HT-29 (cell line): ENCODE measurements at places on chromosomes 3 and 15. TPM values are rescaled to one million over a fixed set of nuclear protein-coding genes. Genes with fewer than 3 reads are reported as not detected.

DNA sequence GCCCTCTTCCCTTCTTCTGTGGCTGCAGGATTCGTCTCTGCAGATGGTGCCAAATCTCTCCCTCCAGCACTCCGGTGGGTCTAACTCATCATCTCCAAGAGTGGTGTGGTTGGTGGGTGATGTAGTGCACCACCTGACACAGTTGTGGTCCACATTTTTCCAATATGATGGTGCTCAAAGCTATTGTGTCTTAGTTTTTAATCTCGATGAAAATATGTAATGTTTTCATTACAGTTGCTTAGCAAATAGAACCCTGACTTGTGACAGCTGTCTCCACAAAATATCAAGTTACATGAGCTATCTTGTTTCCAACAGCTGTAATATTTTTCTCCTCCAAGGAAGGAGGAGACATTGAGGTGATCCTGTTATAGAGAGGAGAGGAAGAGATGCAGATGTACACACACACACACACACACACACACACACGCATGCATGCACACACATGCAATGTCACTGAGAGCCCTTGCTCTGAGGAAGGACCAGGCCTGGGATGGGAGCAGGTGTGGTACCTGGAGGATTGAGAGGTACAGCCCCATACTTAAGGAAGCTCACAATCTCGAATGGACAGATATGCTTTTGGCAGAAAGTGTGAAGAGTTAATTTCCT lies 15.7 kb upstream of the ESYT3 start:
- DNase-seq = no peak

DNA sequence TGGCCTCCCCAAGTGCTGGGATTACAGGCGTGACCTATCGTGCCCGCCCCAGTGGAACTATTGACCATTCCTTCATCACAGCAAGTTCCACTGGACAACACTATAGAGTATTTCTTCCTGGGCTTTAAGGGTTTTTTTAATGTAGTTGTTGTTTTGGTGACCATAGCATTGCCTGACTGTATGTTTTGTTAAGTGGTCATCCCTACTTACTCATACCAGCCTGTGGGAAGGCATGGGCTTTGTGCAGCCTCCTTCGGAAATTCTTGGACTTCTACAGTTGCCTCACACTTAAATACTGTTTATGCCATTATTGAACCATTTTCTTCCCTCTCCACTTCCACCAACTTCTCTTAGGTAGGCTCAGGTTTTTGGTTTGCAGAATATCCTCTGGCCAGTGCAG lies 19.9 kb upstream of the ALPK3 start:
- DNase-seq = no peak

- no peak for DNase-seq
Measured at GRCh38 chr15:89370120-89370977, 35.7 kb upstream of the POLG start.

NR1I2 gene
- 0.08 TPM in 1 of 2 replicates, not detected in the other for total RNA-seq

GRCh38 chr15:42796955-42797782 lies 60.2 kb upstream of the CDAN1 start:
- DNase-seq = no peak

DNA sequence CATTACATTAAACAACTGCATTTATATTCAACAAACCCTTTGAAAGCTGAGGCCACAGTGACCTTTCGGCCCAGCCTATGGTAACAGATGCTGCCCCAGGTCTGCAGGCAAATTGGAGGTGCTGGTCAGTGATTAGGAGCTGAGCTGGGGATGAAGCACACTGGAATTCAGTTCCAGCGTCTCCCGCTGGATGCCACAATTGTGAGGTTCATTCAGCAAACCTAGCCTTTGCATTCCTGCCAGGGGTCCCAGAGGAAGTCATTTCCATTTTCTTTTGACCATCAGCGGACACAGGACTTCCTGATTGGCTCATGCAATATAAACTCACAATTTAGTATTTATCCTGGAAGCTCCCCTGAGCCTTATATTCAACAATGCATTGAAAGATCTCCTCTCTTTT lies 89.5 kb downstream of the IL20RB start:
- no peak for DNase-seq

ESYT3 gene
- not detected in 2 replicates for total RNA-seq

DNA sequence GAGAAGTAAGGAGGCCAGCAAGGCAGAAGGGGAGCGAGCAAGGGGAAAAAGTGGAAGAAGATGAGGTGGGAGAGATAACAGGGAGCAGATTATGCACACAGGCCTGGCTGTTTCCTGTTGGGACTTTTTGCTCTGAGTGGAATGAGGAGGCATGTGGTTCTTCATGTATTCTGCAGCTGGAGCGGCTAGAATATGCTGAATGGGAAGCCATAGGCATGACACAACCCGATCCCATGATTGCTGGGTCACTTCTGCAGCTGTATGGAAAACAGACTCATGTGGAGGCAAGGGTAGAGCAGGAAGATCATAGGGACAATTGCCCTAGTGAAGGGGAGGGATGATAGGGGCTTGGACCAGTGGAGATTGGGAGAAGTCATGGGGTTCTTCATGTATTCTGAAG lies 206.0 kb upstream of the SUCLG2 start:
- DNase-seq = no peak

DNA sequence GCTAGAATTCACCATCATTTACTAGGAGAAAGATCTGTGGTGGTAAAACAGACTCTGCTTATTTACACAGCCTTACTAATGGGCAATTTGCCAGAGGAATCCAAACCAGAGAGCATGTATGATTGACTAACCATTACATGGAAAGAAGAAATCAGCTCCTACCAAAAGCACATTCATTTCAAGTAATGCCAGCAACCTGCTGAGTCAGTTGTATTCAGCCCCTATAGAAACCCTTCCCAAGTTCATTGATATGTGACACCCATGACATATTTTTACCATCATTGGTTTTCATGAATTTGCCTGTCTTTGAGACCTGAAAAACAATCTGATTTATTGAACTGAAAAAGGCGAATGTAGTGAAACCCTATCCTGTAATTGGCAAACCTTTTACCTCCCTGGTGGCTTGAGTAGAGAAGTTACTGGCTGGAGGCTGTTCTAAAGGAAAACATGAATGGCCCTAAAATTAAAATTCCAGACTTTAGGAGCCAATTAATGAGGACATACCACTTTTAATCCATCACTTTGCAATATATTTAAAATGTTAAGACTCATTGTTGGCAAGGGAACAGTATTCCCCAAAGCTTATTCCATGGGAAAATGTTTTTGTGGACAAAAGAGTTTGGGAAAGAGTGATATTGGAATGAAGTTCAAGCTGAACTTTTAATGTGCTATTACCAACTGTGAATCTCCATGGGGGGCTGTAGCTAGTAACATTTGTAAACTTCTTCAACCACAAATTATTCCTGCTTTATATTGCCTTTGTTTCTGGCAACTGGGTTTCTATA lies 542.9 kb downstream of the FHIT start:
- DNase-seq = no peak

INSYN1 gene
- not detected in 2 replicates for total RNA-seq

DNA sequence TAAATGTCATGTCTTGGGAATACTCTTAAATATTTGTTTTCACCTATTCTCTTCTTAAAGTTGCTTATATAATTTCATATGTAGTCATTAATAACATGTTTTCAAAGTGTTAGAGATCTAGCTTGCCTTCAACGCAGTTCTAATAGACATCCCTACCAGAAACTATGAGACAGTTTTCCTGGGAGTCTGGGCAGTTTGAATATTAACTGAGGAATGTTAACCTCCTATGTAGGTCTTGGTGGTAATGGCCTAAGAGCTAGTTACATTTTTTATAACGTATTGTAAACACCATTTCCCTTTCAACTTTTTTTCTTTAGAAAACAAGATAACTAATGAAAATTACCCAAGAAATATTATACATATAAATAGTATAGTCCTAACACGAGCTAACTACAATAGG lies 328.2 kb downstream of the TIGIT start:
- no peak for DNase-seq

GRCh38 chr15:72319985-72320671 lies at the start of gene CELF6:
Gene CELF6, minus strand, starts transcription at chr15:72320157. Its CDS starts 283 bp downstream, at chr15:72319874.
- DNase-seq = peak; percentile 44

ANKDD1A gene
- total RNA-seq = 0.60 and 0.71 TPM in 2 replicates

DNA sequence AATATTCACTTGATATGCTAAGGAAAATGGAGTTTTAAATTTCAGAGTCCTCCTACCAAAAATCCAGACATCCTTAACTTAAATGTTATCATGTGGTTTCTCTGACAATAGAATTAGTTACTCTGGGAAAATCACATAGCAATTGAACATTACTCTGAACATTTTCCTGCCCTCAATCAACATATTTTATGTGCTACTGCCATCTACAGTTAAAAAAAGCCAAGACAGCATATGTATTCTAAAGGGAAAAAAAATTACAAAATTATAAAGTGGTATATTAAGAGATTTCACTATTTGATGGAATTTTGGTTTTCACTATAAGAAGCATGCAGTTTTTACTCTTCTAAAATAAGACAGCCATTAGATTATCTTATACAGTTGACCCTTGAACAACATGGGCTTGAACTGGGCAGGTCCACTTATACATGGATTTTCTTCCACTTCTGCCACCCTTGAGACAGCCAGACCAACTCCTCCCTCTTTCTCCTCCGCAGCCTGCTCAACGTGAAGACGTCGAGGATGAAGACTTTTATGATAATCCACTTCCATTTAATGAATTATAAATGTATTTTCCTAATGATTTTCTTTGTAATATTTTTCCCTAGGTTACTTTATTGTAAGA lies 122.3 kb downstream of the ATP1B3 start:
- DNase-seq = peak; percentile 47

DNA sequence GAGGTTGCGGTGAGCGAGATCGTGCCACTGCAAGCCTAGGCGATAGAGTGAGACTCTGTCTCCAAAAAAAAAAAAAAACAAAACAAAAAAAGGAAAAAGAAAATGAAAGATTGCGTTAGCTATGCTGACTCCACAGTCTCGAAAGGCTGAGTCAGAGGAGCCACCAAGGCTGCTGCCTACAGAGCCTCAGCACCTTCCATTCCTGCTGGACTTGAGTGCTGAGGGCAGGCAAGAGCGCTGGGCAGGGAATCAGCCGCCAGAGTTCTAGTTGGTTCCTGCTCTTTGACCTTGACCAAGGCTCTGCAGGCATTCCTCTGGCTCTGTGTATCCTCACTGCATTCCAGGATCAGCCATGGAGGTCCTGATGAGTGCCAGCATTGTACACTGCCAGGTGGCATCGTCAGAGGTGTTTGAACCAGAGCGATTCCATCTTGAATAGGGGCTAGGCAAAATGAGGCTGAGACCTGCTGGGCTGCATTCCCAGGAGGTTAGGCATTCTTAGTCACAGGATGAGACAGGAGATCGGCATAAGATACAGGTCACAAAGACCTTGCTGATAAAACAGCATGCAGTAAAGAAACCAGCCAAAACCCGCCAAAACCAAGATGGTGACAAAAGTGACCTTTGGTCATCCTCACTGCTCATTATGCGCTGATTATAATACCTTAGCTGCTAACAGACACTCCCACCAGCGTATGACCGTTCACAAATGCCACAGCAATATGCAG lies 5.9 kb downstream of the MESP2 start:
- peak; percentile 61 for DNase-seq

APOD gene
- total RNA-seq = 0.58 and 0.91 TPM in 2 replicates

CPEB1 gene
- not detected in 2 replicates for total RNA-seq

FAM3D gene
- total RNA-seq = 50.2 and 58.0 TPM in 2 replicates

DNA sequence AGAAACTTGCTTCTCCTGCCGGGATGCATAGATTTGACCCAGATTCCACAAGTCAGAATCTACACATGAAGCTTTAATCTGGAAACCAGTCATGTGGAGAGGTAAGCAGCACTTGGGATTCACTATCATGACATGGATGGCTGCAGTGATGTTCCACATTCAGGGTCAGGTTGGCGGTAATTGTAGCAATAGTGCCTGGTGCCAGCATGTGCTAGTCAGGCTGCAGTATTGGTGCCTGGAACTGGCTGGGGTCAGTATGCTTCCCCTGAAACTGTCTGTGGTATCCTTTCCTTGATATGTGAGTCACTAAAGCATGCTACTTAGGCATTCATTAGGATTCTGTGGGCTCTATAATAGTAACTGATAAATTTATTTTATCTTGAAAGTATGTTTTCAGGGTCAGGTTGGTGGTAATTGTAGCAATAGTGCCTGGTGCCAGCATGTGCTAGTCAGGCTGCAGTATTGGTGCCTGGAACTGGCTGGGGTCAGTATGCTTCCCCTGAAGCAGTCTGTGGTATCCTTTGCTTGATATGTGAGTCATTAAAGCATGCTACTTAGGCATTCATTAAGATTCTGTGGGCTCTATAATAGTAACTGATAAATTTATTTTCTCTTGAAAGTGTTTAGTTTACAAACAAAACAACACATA lies 1439.2 kb downstream of the ZPLD1 start:
- no peak for DNase-seq
